WTC11 (cell line): ENCODE measurements at places on chromosomes 4 and X. TPM values are rescaled to one million over a fixed set of nuclear protein-coding genes. Genes with fewer than 3 reads are reported as not detected.
A peak's percentile ranks its signal among the peaks of the same experiment; 100 is the strongest.

- H3K27ac ChIP-seq: no peak overlapping the region
- H3K36me3 ChIP-seq: no peaks in the 10 kb centered on the region
- DNase-seq: no peak
- peaks cover 17% of the 10 kb centered on the region for H3K4me1 ChIP-seq
Observed at GRCh38 chrX:38614485-38614884, 53.1 kb downstream of the TSPAN7 start.

- no peak for DNase-seq
- H3K4me1 ChIP-seq: no peaks in the 10 kb centered on the region
- H3K36me3 ChIP-seq: no peaks in the 10 kb centered on the region
- H3K27ac ChIP-seq: no peak overlapping the region
- no peaks in the 10 kb centered on the region for H3K27me3 ChIP-seq
Observed at GRCh38 chrX:148940411-148940996, 440.1 kb downstream of the AFF2 start.

DNA sequence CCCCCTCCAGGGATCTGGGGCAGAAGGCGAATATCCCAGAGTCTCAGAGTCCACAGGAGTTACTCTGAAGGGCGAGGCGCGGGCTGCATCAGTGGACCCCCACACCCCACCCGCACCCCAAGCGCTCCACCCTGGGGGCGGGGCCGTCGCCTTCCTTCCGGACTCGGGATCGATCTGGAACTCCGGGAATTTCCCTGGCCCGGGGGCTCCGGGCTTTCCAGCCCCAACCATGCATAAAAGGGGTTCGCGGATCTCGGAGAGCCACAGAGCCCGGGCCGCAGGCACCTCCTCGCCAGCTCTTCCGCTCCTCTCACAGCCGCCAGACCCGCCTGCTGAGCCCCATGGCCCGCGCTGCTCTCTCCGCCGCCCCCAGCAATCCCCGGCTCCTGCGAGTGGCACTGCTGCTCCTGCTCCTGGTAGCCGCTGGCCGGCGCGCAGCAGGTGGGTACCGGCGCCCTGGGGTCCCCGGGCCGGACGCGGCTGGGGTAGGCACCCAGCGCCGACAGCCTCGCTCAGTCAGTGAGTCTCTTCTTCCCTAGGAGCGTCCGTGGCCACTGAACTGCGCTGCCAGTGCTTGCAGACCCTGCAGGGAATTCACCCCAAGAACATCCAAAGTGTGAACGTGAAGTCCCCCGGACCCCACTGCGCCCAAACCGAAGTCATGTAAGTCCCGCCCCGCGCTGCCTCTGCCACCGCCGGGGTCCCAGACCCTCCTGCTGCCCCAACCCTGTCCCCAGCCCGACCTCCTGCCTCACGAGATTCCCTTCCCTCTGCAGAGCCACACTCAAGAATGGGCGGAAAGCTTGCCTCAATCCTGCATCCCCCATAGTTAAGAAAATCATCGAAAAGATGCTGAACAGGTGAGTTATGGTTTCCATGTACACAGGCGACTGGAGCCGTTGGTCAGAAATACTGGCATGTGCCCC, at the start of gene CXCL1:
Gene CXCL1 (plus strand): TSS at position 264 of the 926 bp plus-strand sequence. CDS start 78 bp downstream, at position 342.
- H3K4me3 ChIP-seq: peak within 1 kb of the TSS; percentile 83
- peaks cover 36% of the 10 kb centered on the region for H3K27me3 ChIP-seq
- DNase-seq: peak; percentile 62
- H3K4me1 ChIP-seq: peaks cover 18% of the 10 kb centered on the region

GRCh38 chrX:8235026-8235425, 64.0 kb upstream of the VCX2 start:
- no peaks in the 10 kb centered on the region for H3K36me3 ChIP-seq
- no peak for DNase-seq
- no peaks in the 10 kb centered on the region for H3K27me3 ChIP-seq
- H3K27ac ChIP-seq: no peak overlapping the region
- H3K4me1 ChIP-seq: no peaks in the 10 kb centered on the region

- no peak overlapping the region for H3K27ac ChIP-seq
- no peaks in the 10 kb centered on the region for H3K36me3 ChIP-seq
Observed at GRCh38 chrX:116384406-116384954, 51.9 kb upstream of the SLC6A14 start.

GRCh38 chr4:188783175-188783574, 643.9 kb downstream of the TRIML1 start:
- no peaks in the 10 kb centered on the region for H3K27me3 ChIP-seq
- DNase-seq: no peak
- no peak overlapping the region for H3K4me3 ChIP-seq

- H3K4me1 ChIP-seq: peaks cover 57% of the 10 kb centered on the region
- peak overlapping the region; percentile 93 for H3K27ac ChIP-seq
- H3K4me3 ChIP-seq: peak overlapping the region; percentile 62
- 0 out of 2 replicates have a peak, but pooled peaks cover 3% of the 10 kb centered on the region for H3K36me3 ChIP-seq
- DNase-seq: no peak
Observed at GRCh38 chrX:13938829-13939530, 90.7 kb downstream of the GEMIN8 start.

DNA sequence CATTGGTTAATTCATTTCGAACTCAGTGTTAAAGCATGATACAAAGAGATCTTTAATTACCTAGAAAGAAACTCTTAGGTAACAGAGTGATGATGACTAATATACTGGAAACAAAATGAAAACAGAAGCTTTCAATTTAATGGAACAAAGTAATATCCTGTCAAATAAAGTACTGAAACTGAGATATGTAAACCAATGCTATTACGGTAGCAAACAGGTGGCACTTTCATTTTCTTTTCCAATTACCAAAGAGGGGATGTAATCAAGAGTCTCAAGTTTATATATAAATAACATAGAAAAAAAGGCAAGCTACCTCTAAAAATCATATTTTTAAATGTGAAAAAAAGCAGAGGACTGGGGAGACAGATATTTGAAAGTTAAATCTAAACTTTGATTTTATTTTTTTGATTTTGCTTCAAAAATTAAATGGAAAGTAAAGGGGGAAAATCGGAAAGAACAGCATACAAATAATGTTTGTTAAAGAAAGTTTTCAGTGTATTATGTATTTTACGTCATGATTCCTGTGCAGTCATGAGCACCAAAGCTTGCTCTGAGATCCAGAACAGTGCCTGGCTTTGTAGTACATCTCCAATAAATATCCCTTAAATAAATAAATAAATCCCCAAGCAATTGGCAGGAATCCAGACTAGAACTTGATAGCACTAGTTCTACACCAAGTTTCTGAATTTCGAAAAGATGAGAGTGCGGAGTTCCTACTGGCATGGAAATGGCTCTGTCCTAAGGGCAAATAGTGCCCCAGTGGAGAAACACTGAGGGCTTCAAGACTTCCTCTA, 25.0 kb upstream of the RAPGEF2 start:
- no peak for DNase-seq
- H3K36me3 ChIP-seq: no peaks in the 10 kb centered on the region
- H3K27ac ChIP-seq: no peak overlapping the region
- H3K4me1 ChIP-seq: peaks cover 5% of the 10 kb centered on the region

- H3K4me1 ChIP-seq: peaks cover 32% of the 10 kb centered on the region
- no peaks in the 10 kb centered on the region for H3K36me3 ChIP-seq
- H3K4me3 ChIP-seq: no peak overlapping the region
- no peak overlapping the region for H3K27ac ChIP-seq
Observed at GRCh38 chr4:3344596-3344995, 51.8 kb downstream of the RGS12 start.

DNA sequence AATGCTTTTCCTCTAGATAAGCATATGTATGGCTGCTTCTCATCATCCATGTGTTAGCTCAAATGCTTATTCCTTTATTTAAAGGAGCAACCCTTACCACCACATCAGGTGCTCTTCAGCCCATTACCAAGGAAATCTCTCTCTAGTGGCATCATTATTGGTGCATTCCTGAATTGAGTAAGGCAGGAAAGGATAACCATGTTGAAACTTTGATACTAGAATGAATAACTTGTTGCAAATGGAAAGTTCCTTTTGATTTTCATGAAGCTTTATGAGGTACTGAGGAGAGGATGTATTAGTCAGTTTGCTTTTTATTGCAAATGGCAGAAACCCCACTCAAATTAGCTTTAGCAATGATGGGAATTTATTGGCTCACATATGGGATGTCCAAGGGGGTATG, 212.3 kb upstream of the FGF13 start:
- DNase-seq: no peak
- no peak overlapping the region for H3K4me3 ChIP-seq
- 0 out of 2 replicates have a peak, but pooled peaks cover 3% of the 10 kb centered on the region for H3K4me1 ChIP-seq
- H3K27ac ChIP-seq: no peak overlapping the region
- H3K27me3 ChIP-seq: no peaks in the 10 kb centered on the region

The SH2D1A gene
- 0.24 TPM in 1 of 3 replicates, not detected in the others for total RNA-seq

The TSPAN7 gene
- total RNA-seq: 10.8 to 15.7 TPM (median 14.9 TPM) in 3 replicates

The MAOA gene
- total RNA-seq: 6.0 to 7.6 TPM (median 6.7 TPM) in 3 replicates

The BMX gene
- total RNA-seq: not detected in 3 replicates

The LIMCH1 gene
- 0.66 to 0.92 TPM (median 0.80 TPM) in 3 replicates for total RNA-seq

The TRPC5OS gene
- not detected in 3 replicates for total RNA-seq

The HSFX3 gene
- total RNA-seq: not detected in 3 replicates
